ENCODE measurements at places on chromosomes 13 and 19. TPM values are rescaled to one million over a fixed set of nuclear protein-coding genes. Genes with fewer than 3 reads are reported as not detected.

The ZNF221 gene
- polyA plus RNA-seq: 8.0 TPM

GRCh38 chr13:51761643-51762350, 42.2 kb downstream of the DHRS12 start:
- DNase-seq: no peak

GRCh38 chr13:74819549-74819948, 662.4 kb downstream of the TBC1D4 start:
- no peak for DNase-seq

DNA sequence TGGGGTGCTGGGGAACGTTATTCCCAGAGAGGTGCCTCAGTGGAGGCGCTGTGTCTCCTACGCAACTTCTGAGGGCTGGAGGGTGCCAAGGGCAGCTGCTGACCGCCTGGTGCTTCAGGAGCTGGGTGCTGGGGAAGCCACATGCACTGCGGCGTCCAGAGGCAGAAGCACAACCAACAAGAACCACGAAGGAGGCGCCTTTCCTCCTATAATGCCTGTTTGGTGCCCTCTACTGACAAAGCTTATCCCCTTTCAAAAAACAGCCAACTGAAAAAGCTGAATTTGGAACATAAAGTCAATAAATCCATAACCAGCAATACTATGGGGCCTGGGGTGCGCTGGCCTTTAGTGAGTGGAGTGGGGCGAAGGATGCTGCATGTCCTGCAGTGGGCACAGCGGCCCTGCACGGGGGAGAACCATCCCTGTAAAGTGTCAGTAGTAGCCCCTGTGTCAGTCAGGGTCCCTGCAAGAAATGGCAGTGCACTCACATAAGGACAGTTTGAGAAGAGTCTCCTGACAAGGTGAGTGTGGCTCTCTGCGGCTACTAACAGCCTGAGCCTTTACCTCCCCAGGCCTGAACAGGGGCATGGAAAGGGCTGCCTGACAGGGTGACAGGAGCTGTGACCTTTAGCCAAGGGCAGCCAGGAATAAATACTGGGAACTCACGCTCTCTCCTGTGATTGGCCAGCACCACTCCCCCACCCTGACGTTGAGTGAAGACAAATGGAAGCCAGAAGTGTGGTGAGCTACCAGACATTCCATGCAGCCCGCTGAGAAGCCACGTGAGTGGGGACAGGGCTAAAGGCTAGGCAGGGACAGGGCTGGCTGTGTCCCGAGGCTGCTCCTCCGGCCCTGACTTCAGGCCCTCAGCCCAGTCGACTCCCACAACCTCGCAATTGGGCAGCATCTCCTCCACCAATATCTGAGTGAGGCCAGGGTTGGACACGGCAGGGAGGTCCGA, 4.5 kb upstream of the B3GNT8 start:
- no peak for DNase-seq

The IGFL4 gene
- 0.58 TPM for polyA plus RNA-seq

DNA sequence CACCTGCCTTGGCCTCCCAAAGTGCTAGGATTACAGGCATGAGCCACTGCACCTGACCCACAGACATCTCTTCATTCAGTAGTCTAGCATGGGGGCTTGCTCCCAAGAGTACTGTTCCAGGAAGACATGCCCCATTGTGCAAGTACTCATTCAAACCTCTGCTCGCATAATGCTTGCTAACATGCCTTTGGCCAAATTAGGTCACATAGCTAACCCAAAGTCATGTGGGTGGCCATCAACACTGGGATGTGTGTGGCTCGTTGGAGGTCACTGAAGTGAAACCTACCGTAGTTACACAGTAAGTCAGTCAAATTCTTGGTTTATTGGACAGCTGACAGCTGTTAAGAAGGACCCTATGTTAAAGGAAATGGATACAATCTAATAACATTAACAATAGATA, 20.3 kb downstream of the RFXAP start:
- DNase-seq: no peak

The PSG6 gene
- polyA plus RNA-seq: not detected

All from left kidney (tissue), 8 donors.